ENCODE measurements at places on chromosomes 1 and 21. TPM values are rescaled to one million over a fixed set of nuclear protein-coding genes. Genes with fewer than 3 reads are reported as not detected.
A peak's percentile ranks its signal among the peaks of the same experiment; 100 is the strongest.

Gene AMY1C
- total RNA-seq: not detected

Gene CD1E
- total RNA-seq: not detected

Gene KIF26B
- total RNA-seq: 0.74 TPM

Gene GNG12
- 31.1 TPM for total RNA-seq

Gene DVL1
- total RNA-seq: 246 TPM

Gene CGN
- total RNA-seq: 23.5 TPM

- no peak for DNase-seq
These were observed 46.2 kb upstream of the PAPPA2 start for GRCh38 chr1:176416777-176417176.

GRCh38 chr1:201080135-201080534 lies 32.1 kb downstream of the CACNA1S start:
- DNase-seq: no peak

- no peak for DNase-seq
These were observed 720 bp upstream of the F3 start for GRCh38 chr1:94542088-94542870.

DNA sequence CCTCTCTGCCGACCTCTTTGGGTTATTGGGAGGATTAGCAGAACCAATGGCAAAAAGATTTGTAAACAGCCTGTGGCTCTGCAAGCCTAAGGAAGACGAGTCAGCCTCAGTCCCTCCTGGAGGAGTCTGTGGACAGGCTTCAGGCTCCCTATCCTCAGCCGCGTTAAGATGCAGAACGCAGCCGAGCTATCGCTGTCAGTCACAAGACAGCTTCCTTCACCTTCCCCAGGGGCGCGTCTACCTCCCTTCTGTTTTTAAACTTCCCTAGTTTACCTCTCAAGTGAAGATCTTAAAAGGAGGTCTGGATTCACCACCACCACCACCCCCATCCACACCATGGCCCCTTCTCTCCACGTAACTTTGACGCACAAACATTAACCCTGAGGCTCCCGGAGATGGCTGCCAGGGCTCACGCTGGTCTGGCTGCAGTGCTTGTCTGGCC lies 738 bp downstream of the CAMK1G start:
- DNase-seq: no peak

- peak; percentile 73 for DNase-seq
These were observed 65.9 kb downstream of the NDUFS5 start for GRCh38 chr1:39091845-39092645.
